ENCODE measurements at places on chromosomes 5 and 9.
A peak's percentile ranks its signal among the peaks of the same experiment; 100 is the strongest.

DNA sequence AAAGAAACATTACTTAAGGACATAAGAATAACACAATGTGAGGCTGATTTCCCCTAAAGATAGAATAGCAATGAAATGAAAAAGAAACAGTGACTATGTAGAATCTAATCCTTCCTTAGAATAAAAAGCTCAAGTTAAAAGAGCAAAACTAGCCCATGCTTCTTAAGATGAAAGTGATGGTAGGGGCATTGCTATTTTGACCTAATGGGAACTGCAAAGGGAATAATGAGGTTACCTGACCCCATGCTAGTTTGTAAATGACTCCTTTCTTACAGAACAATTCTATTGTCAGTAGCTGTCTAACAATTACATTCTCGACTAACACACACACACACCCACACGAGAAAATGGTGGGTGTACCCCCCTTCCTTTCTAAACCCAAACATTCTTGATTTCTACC is 575.8 kb downstream of the CSNK1G3 start:
- no peak for DNase-seq

GRCh38 chr9:77647267-77648233 is 572 bp downstream of the GNA14 start:
- DNase-seq: no peak

GRCh38 chr5:179862891-179863290 is 4.3 kb upstream of the MRNIP start:
- no peak for DNase-seq

- DNase-seq: peak; percentile 74
Observed at GRCh38 chr9:112793213-112793810, 42.8 kb downstream of the SNX30 start.

DNA sequence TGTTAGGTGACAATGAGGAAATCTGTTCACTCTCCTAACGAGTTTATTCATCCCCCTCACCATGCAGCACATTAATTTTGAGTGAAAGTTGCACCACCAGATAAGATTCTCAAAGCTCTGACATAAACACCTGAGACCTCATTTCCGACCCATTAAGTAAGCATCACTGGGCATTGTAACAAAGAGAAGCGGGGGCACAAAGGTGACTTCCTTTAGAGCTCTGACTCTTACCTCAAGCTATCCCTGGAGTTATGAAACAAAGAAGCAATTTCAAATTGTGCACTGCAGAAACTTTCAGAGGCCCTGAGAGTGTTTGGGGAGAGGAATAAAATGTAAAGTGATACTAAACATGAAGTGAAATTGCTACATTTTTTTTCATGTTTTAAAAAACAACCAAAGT is 29.5 kb downstream of the C5orf15 start:
- no peak for DNase-seq

DNA sequence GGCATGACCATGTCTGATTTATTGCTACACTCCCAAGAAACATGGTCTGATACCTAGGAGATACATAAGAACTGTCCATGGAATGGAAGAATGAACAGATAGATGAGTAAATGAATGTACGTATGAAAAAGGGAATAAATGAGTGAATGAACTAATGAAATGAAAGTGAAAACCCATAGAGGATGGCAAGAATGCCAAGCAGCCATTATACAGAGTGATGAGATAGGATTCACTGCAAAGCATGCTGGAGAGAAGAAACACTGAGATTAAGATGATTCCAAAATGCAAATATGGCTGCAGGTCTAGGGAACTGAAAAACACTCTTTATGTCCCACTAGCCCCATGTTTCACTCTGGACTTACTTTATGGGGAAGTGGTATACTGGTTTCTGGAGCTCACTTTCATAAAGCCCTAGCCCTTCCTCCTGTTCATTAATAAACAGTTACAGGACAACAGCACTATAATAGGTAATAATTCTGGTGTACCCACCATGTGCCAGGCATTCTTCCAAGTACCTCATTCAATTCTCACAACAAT is 170.3 kb upstream of the RAD23B start:
- no peak for DNase-seq

DNA sequence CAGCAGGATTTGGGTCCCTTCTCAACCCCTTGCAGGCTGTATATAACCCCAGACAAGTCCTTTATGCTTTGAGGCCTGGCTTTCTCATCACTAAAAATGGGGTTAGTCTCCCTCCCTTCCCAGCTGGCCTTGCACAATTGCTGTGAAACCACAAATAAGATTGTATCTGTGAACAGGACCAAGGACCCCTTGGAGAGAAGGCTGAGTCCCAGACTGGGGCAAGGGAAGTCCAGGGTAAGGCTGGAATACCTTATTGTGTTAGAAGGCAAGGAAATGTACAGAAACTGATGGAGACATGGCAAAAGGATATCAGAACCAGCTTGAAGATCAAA is 11.4 kb downstream of the MACROH2A1 start:
- DNase-seq: no peak

DNA sequence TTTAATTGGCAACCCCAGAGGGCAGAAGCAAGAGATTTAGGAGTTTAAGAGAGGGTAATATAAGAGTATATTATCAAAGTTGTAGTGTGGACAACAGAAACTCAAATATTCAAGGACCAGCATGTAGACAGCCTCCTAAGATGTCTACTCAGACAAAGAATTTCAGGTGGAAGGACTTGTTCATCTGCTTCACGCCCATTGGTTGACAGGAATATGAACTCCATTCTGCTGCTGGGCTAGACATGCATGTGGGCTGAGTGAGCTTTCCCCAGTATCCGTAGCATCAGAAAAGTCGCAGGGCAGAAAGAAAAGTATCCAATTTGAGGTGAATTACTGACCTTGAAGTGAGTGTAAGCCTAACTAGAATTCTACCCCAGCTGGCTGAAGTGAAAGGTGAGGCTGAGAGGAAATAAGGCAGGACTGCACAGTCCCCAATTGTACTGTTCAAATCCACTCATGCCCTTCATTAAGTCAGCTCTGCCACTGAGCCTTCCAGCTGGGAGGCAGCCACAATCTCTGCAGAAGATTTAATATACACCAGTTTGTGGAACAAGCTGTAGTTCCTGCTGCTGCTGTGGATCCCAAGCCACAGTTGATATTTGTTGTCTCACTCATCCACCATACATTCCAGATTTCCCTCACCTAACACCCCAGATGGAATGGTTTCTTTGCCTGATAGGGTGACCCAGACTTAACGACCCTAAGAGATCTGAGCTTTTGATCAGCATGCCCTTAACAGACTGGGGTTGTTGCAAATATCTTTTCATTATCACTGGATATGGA is 41.2 kb downstream of the PDCD1LG2 start:
- DNase-seq: no peak

All from activated T-cell treated with anti-CD3 and anti-CD28 coated beads for 1 hour (primary cell).